Kasumi-1 (cell line): ENCODE measurements at places on chromosomes 4 and X.
A peak's percentile ranks its signal among the peaks of the same experiment; 100 is the strongest.

- no peak for DNase-seq
Observed at GRCh38 chr4:172109466-172109865, 296.3 kb downstream of the GALNTL6 start.

GRCh38 chr4:174373821-174374220 is 90.1 kb downstream of the CEP44 start:
- no peak for DNase-seq

GRCh38 chr4:5712931-5713330 is 1.9 kb downstream of the EVC start:
- DNase-seq, result no peak

GRCh38 chr4:3344104-3344503 is 51.3 kb downstream of the RGS12 start:
- no peak for DNase-seq

GRCh38 chr4:924107-925096 is 7.7 kb downstream of the GAK start:
- peak; percentile 4 for DNase-seq

DNA sequence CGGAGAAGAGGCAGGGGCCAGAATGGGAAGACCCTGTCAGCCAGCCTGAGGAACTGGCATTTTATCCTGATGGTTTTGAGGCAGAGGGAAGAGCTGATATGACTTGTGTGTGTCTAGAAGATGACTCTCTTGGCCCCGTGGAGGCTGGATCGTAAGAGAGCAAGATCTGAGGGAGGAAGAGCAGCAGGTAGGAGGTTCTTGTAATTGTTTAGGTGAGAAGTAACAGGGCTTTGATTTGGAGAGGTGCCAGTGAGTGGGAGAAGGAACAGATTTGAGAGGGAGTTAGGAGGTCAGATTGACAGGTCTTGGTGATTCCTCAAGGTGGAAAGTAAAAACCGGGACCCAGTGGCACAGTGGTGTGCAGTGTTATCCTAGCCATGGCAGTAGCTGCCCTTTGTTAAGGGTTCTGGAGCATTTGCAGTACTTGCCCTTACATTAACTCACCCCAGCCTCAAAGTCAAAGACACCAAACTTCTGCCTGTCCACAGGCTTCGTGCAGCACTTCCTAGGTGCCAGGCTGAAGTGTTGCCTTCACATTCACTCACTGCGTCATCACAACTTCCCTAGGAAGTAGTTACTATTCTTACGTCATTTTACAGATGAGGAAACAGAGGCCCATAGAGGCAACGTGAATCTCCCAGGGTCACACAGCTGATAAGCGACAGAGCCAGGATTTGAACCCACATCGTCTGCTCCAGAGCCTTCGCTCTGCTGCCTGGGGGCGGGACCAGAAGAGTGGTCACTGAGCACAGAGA is 23.7 kb downstream of the RTL5 start:
- no peak for DNase-seq

DNA sequence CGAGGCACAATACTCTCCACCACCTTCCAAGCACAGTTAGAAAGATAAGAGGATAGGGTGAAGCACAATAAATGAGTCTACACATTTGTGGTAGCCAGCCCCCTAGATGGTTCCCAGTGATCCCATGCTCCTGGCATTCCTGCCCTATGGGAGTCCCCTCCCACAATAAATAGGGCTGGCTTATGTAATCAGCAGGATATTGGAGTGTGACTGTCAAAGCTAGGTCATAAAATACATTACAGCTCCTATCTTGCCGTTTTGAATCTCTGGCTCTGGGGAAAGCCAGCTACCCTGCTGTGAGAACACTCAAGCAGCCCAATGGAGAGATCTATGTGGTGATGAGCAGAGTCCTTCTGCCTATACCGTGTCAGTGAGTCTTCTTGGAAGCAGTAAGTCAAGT is 198.7 kb upstream of the NOCT start:
- DNase-seq, result no peak

DNA sequence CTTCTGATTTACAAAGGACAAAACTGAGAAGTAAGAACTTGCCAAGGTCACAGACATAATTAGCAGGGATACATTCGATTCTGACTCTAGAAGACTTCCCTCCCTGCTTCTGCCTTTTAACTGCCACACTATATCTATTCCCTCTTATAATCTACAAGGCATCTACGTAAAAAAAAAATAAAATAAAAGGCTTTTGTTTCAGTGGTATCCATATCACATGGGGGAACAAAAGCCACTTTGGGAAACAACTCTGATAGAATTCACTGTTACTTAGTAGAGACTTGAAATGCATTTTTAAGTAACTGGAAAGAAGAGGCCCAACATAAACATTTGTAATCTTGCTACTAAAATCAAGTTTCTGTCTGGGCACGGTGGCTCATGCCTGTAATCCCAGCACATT is 247.2 kb downstream of the SCFD2 start:
- no peak for DNase-seq

DNA sequence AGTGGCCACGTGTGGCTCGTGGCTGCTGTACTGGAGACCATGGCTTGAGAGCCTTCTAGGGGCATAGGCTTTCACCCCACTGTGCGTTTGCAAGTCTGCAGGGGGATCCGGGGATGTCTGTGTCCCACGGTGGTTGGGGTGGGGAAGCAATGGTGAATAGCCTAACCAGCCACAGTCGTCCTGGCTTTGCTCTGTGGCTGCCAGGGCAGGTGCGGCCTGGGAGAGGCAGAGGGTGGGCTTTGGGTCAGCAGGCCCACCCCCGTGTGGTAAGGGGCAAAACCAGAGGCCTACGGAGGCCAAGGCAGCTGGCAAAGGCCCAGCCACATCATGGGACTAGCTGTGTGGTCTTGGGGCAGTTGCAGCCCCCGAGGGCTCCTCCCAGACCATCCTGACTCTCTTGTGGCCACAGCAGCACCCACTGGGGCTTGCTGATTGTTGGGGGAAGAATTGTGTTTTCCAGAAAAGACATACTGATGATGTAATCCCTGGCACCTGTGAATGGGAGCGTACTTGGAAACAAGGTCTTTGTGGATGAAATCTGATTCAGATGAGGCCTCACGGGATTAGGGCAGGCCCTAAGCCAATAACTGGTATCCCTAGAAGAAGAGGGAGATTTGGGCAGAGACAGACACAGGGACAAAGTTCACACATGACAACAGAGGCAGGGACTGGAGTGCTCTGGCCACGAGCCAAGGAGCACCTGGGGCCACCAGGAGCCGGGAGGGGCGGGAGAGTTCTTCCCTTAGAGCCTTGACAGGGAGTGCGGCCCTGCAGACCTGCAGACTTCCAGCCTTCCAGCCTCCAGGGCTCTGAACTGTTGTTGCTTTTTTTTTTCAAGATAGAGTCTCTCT is 2.9 kb downstream of the CPZ start:
- DNase-seq, result no peak

DNA sequence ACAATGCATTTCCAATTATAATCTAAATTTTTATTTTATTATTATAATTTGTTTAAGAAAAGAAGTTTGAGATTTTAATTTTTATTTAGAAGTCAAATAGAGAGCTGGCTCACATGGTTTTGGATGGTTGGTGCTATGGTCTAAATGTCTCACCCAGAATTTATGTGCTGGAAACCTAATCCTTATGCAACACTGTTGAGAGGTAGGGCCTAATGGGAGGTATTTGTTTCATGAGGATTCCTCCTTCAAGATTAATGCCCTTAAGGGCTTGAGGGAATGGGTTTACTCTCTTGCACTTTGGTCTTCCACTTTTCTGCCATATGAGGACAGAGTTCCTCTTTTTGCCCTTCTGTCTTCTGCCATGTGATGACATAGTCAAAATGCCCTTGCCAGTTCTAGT is 960.5 kb upstream of the IGFBP7 start:
- peak; percentile 59 for DNase-seq

- DNase-seq, result no peak
Observed at GRCh38 chrX:9130031-9130430, 96.1 kb upstream of the FAM9B start.
